ENCODE measurements at places on chromosomes 3 and 15.

- DNase-seq: no peak
Measured at GRCh38 chr15:89377842-89378295, 43.2 kb upstream of the POLG start.

- DNase-seq: no peak
Measured at GRCh38 chr3:29559741-29560465, 279.0 kb downstream of the RBMS3 start.

DNA sequence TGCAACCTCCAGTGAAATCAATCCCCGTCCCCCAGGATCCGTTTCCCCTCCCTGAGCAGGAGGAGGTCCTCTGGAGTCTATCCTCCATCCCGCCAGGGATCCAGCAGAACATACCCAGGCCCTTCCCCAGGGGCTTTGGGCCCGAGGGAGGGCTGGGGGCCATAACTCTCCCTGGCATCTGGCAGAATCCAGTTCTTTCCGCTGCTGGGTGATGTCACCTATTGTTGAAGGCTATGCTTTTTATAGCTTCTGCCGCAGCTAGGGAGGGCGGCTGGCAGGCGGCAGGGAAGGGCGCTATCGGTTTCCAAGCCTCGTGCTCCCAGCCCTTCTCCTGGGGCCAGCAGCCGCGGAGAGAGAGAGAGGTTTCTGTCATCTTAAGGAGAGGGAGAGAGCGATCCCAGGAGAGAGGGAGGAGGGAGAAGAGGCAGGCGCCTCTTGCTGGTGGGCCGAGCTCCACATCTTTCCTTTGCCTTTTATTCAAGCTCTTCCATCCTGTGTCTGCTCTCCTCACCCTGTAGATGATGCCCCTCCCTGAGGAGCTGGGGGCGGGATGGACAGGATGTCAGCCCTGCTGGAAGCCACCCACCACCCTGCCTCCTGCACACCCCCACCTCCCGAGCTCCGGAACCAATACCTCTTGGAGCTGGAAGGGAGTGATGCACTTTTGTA lies 120.1 kb downstream of the ANP32A start:
- DNase-seq: peak; percentile 82

GRCh38 chr15:49247556-49248110 lies 77.6 kb downstream of the GALK2 start:
- DNase-seq: peak; percentile 40

GRCh38 chr3:170358042-170359010 lies 811 bp downstream of the SKIL start:
- peak; percentile 67 for DNase-seq

DNA sequence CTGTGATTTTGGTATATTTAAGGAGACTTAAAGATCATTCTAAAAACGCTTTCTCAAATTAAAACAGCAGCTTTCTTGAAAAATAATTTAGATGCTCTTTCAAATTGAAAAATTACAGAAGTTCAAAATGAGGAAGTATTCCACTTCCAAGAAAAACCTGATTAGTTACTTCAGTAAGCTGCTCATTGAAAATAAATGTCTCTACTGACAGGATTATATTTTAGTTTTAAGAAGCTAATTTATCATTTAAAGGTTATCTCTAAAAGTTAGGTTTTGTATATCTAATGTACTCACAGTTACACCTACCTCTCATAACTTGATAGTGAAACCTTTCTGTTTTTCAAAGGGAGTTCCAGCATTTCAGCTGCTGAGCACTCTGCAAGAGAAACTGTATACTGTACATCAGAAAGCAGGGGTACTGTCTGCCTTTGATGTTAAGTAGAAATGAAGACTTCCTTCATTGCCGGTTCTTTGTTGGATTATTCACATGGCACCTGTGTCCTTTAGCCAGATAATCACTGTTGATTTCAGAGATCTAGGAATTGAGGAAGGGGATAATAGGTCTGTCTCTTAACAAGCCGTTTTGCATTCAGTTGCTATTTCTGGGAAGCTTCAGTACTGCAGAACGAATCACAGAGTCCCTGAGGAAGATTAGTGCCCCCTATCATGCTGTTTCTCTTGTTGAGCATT lies 161.6 kb downstream of the TCF12 start:
- DNase-seq: no peak

GRCh38 chr3:150371741-150372254 lies 36.3 kb upstream of the TSC22D2 start:
- peak; percentile 87 for DNase-seq

DNA sequence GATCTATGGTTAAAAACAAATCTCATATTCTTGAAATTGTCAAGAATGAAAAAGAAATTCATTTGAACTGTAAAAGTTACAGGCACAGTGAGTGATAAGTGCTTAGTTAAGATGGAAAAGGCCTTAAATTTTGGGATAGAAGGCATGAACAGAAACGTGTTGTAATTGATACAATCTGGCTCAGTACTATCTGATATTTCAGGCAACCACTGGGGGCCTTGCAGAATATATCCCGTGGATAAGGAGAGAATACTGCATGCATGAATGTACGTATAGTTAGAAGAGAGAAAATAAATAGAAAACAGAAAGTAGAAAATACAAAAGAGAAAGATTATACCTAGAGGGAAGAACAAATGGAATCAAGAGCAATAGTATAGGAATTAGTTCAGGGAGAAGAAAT lies 741.4 kb upstream of the CCDC54 start:
- DNase-seq: no peak

- DNase-seq: no peak
Measured at GRCh38 chr15:45449916-45450867, 71.8 kb upstream of the GATM start.

DNA sequence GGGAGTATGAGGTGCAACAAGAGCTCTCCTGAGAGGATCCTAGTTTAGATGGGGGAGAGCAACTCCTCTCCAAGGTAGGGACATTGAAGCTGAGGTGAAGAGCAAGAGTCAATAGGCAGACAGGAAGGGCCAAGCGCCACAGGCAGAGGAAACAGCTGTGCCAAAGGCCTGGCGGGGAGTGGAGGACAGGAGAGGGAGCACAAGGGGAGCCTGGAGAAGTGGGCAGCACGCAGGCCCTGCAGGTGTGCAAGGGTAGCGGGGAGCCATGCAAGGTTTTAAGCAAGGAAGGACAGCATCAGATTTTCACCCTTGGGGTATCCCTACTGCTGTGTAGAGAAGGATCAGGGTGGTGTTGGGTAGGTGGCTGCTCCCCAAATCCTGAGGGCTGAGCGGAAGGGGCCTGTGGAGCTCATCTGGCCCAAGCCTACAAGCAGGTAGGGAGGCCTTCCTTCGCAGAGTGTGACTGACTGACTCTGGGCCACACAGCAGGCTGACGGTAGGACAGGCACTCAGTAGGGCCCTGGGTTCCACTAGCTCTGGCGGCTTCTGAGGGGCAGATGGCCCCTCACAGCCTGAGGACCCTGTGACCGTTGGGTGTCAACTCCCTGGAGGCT lies 13.3 kb downstream of the CHST13 start:
- no peak for DNase-seq

- no peak for DNase-seq
Measured at GRCh38 chr3:94811836-94812235, 749.0 kb downstream of the NSUN3 start.

Data from AG08395 (cell line).